ENCODE measurements at places on chromosomes 6 and 20.

- no peak for DNase-seq
These were observed 14.8 kb downstream of the SLC17A5 start for GRCh38 chr6:73639040-73639439.

DNA sequence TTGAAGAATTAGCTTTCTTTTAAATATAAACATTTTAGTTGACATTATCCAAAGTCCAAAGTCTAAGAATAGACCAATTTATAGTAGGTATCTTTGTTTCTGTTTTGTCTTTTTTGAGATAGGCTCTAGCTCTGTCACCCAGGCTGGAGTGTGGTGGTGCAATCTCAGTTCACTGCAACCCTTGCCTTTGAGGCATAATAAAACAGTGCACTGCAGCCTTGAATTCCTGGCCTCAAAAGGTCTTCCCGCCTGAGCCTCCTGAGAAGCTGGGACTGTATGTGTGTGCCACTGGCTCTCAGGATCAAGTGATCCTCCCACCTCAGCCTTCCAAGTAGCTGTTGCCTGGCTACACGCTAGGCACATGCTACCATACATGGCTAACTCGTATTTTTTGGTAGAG lies 135.4 kb downstream of the REV3L start:
- DNase-seq, result no peak

- DNase-seq, result no peak
These were observed 257.6 kb downstream of the LAMA2 start for GRCh38 chr6:129140526-129140925.

DNA sequence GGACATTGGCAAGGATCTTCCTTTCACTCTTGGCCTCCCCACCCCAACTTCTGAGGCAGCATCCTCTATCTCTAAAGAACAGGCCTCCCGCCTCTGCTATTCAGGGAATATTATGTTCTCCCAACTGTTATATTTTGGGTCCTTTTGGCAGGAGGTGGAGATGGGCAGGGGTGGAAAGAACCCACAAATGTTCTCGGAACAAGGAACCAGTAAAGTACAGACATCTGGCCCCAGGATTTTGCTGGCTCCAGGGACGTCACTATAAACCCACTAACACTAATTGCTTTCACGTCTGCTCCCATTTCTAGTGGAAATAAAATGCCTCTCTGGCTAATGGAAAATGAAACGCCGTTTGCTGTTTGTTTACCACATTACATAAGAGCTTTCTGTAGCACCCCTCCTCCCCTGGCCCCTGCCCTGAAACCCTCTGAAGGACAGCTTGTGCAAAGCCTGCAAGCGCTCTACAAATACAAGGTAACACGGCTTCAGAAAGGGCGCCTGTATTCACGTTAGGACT lies 77.7 kb upstream of the TBC1D7 start:
- DNase-seq, result no peak

- DNase-seq, result no peak
These were observed 87.4 kb downstream of the CD24 start for GRCh38 chr6:106886922-106887797.

GRCh38 chr20:58431134-58431533 lies 42.1 kb downstream of the VAPB start:
- DNase-seq, result no peak

DNA sequence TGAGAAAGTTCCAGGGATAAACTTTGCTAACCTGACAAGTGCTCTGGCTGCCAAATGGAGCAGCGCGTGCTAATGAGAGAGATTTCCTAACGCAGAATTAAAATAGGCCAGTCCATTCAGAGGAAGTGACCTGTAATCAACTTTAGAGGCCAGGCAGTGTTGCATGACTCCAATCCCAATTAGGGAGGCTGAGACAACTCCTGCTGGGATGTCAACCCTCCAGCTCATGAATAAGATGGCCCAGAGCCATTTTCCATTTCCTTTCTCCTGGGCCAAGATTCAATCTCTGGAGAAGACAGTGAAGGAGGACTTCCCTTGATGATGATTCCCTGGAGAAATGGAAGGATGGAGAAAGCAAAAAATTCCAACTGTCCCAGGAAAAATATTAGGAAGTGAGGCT lies 241.5 kb upstream of the RNF24 start:
- DNase-seq, result no peak

DNA sequence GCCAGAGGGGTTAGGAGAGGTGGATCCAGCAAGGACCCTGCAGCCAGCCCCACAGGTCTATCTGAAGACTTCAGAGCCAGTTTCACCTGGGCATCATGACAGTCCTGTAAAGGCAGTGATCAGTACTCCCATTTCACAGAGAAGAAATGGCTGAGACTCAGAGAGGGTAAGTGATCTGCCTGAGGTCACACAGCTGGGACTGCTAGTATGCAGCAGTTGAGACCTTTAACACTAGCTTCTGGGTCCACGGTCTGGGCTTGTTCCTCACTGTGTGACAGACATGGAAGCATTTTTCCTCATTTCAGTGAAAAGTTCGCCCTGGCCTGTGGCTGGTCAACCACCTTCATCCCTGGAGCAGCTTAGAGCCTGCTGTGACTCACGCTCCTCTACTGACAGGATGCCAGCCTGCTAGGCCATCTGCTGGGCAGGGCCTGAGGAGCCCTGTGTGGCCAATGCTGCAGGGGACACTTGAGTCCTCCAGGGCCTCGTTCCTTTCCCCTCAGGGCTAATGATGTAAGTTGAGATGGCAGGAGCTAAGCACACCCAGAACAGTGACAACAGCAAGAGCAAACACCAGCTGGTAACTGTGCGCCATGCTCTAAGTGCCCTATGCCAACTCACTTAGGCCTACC lies 192.0 kb downstream of the LRFN2 start:
- no peak for DNase-seq

GRCh38 chr6:7992002-7992815 lies 72.0 kb downstream of the BLOC1S5 start:
- no peak for DNase-seq

Measured in posterior vena cava (tissue), 2 donors.